Activated CD8-positive, alpha-beta T cell treated with anti-CD3 and anti-CD28 coated beads, Interleukin-2, amount 10 ng/mL, durations not matched to agents 7 days and 5 days (primary cell): ENCODE measurements at places on chromosomes 1 and 21. TPM values are rescaled to one million over a fixed set of nuclear protein-coding genes. Genes with fewer than 3 reads are reported as not detected.
A peak's percentile ranks its signal among the peaks of the same experiment; 100 is the strongest.

DNA sequence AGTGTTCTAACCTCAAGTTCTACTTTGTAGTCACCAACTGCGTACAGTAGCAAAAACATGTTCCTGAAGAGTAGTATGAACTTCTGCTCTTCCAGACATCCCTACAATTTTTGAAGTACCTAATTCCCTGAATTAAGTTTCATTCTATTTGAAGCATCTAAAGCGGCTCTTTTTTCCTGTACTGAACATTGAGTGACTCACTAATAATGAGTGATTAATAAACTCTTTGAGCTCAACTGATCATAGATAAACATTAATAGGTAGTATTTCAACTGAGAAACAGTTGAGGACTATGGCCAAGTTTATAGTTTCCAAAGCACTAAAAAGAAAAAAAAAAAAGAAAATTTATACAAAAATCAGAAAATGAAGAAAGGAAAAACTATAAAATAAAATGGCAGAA, 683.1 kb downstream of the LTN1 start:
- DNase-seq, result no peak

GRCh38 chr1:246544001-246544400, 22.1 kb downstream of the TFB2M start:
- DNase-seq, result no peak

DNA sequence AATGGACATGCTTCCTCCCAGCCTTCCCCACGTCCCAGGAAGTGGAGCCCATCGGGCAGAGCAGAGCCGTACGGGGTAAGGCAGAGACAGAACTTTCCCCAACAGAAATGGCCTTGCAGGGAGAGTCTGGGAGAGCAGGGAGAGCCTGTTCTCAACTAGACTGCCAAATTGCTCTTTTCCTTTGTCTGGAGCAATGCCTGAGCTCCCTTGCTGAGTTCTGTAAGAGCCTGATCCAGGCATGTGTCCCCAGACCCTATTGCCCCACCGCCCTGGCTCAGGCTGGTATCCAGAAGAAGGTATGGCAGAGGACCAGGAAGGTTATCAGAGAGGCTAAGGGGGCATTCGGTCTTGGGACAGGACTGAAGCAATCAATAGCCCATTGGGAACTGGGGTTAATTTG, 79.9 kb downstream of the TMEM53 start:
- no peak for DNase-seq

GRCh38 chr1:246784621-246785493, 60.6 kb downstream of the SCCPDH start:
- DNase-seq, result peak; percentile 51

- DNase-seq, result no peak
These were observed 159.7 kb upstream of the BEND5 start for GRCh38 chr1:48936436-48936835.

TCHHL1 gene
- total RNA-seq, result not detected

- no peak for DNase-seq
These were observed 74.9 kb upstream of the BEND5 start for GRCh38 chr1:48851638-48852037.

CAPN8 gene
- 0.08 TPM for total RNA-seq
